ENCODE measurements at places on chromosomes 4 and X.

GRCh38 chr4:121693450-121693849 lies 3.3 kb downstream of the ANXA5 start:
- no peak for DNase-seq

GRCh38 chr4:52701207-52701606 lies 42.1 kb upstream of the USP46 start:
- DNase-seq = no peak

GRCh38 chr4:83276299-83277040 lies 8.1 kb downstream of the COQ2 start:
- DNase-seq = no peak

- DNase-seq = no peak
Measured at GRCh38 chrX:153768311-153769157, 4.5 kb downstream of the PLXNB3 start.

DNA sequence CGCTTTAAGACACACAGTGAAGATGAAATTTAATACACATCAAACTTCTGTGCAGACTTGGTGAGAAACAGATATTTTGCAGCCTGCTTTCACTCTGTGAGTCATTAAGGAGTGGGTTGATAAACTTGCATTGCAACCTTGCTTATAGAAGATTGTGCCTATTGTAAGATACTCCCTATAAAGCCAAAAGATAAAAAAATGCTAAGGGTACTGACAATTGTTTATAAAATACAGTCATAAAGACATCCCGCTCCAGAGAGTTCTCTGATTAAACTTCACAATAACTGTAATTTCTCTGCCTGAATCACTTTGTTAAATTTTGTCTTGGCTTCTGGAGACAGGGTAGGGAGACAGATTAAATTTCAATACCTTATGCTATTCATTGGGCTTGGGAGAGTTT lies 49.1 kb downstream of the GALNT7 start:
- DNase-seq = no peak
